Activated gamma-delta T cell (primary cell): ENCODE measurements at places on chromosomes 4 and X.

DNA sequence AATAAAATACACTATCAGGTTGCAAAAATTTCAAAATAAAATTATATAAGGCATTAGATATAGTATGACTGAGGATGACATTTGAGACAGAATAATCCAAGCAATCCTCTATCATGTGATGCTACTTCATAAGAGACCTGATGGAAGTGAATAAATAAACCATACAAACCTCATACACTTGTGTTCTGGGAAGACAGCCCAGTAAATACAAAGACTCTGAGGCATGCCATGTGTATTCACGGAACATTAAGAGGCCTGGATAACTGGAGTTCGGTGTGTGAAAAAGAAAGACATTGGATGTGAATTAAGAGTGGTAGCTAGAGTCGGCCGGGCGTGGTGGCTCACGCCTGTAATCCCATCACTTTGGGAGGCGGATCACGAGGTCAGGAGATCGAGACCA lies 364.2 kb downstream of the ADAM29 start:
- DNase-seq: no peak

GRCh38 chrX:101394372-101394771 lies 3.6 kb downstream of the RPL36A start:
- DNase-seq: no peak

GRCh38 chr4:90876296-90876695 lies 749.1 kb downstream of the CCSER1 start:
- DNase-seq: no peak

DNA sequence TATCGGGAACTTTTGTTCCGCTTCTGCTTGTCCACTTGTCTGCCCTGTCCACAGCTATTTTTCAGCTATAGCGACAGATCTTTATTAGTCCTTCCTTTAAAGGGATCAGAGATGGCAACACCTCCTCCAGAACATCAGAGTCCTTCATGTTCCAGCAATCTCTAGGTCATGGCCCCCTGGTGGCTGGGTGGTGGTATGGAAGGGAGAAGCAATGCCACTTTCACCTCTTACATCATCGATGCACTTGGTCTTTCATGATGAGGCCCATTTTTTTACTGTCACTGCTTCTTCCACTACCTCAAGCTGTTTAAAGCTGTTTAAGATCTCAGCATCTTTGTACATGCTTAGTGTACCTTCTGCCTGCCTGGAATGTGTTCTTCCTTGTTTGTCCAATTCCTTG lies 106.7 kb downstream of the ARHGAP6 start:
- no peak for DNase-seq

DNA sequence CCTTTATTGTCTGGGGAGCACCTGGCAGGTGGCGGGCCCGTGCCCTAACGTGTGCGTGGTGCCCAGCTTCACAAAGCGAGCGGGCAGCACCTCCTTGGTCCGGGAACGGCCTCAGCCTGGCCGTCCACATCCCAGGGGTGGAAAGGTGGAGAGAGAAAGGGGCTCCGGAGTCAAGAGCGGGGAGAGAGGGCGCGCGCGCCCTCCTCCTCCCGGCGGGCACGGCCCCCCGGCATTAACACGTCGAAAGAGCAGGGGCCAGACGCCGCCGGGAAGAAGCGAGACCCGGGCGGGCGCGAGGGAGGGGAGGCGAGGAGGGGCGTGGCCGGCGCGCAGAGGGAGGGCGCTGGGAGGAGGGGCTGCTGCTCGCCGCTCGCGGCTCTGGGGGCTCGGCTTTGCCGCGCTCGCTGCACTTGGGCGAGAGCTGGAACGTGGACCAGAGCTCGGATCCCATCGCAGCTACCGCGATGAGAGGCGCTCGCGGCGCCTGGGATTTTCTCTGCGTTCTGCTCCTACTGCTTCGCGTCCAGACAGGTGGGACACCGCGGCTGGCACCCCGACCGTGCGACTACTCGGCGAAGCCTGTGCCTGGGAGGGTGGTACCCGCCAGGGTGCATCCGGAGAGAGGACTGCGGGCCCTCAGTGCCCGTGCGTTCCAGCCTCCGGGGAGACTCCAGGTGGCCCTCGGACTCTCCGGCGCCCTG lies at the start of gene KIT:
TSS of gene KIT (plus strand) at position 407 of the 701 bp plus-strand sequence. CDS start at position 465, 58 bp downstream.
- DNase-seq: peak; percentile 9

GRCh38 chrX:155535866-155536265 lies 76.9 kb downstream of the TMLHE start:
- no peak for DNase-seq

GRCh38 chr4:81521708-81522107 lies 50.0 kb upstream of the RASGEF1B start:
- DNase-seq: no peak

DNA sequence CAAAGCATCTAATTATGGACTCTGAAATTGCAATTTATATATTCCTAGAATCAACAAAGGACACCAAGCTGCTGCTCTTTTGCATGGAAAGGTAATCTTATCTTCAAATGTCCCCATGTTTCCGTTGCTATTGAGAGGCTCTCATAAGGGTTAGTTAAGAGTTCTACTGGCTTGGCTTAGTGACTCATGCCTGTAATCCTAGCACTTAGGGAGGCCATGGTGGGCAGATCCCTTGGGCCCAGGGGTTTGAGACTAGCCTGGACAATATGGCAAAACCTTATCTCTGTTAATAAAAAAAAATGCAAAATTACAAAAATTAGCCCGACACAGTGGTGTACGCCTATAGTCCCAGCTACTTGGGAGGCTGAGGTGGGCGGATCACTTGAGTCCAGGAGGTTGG lies 93.4 kb upstream of the RAPGEF2 start:
- no peak for DNase-seq
